ENCODE measurements at places on chromosomes 4 and X.

- peak; percentile 39 for DNase-seq
Observed at GRCh38 chr4:72006586-72006985, 25.2 kb upstream of the NPFFR2 start.

DNA sequence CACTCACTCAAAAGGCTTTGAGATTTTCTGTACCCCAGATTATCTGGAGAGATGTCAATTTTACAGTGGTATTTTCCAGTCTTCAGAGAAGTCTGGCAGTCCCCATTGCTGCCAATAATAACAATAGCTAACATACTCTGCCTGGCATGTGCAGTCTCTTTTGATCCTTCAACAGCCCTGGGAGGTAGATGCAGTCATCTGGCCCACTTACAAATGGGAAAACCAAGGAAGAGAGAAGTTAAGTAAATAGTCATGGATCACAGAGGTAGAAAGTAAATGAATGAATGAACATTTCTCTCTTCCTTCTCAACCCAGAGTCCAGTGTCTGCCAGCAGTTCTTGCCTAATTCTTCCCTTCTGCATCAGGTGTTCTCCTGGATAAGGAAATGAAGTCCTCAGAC is 113.0 kb upstream of the EDNRA start:
- DNase-seq, result no peak

- no peak for DNase-seq
Observed at GRCh38 chr4:18735740-18736268, 714.2 kb upstream of the LCORL start.

- no peak for DNase-seq
Observed at GRCh38 chr4:147794314-147794680, 62.4 kb downstream of the ARHGAP10 start.

- DNase-seq, result no peak
Observed at GRCh38 chrX:18179446-18179845, 41.2 kb downstream of the BEND2 start.

- DNase-seq, result no peak
Observed at GRCh38 chr4:177187371-177187770, 122.3 kb upstream of the NEIL3 start.

GRCh38 chrX:44873415-44874276 is 658 bp downstream of the KDM6A start:
- no peak for DNase-seq

DNA sequence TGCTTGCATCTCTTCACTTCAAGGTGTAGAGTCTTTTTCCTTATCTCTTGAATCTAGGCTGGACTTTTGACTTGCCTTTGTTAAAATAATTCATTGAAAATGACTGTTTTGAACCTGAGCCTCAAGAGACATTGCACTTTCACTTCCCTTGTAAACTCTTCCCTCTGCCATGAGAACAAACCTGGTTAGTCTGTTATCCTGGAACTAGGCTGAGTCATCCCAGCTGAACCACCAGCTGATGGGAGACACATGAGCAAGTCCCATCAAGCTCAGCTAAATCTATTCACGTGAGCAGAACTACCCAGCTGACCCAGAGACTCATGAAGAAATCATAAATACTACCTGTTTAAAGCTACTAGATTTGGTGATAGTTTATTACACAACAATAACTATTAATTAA is 202.3 kb upstream of the CENPE start:
- no peak for DNase-seq

- no peak for DNase-seq
Observed at GRCh38 chrX:13218758-13219157, 101.1 kb downstream of the ATXN3L start.

GRCh38 chr4:149029056-149029651 is 586.9 kb upstream of the NR3C2 start:
- DNase-seq, result no peak

DNA sequence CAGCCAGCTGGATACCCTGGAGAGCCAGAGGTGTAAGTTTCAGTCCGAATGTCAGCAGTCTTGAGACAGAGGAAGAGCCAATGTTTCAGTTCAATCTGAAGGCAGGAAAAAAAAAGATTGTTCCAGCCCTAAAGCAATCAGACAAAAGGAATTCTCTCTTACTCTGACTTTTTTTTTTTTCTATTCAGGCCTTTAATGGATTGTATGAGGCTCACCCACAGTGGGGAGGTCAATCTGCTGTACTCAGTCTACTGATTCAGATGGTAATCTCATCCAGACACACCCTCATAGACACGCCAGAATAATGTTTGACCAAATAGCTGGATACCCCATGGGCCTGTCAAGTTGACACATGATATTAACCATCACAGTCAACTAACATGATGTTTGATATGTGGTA is 51.9 kb downstream of the TEX13A start:
- DNase-seq, result no peak

GRCh38 chrX:153063315-153063714 is 7.0 kb downstream of the PNMA3 start:
- DNase-seq, result no peak

GRCh38 chr4:183397741-183398297 is 46.6 kb upstream of the CDKN2AIP start:
- DNase-seq, result no peak

- no peak for DNase-seq
Observed at GRCh38 chrX:72054779-72055489, 76.8 kb downstream of the RTL5 start.

DNA sequence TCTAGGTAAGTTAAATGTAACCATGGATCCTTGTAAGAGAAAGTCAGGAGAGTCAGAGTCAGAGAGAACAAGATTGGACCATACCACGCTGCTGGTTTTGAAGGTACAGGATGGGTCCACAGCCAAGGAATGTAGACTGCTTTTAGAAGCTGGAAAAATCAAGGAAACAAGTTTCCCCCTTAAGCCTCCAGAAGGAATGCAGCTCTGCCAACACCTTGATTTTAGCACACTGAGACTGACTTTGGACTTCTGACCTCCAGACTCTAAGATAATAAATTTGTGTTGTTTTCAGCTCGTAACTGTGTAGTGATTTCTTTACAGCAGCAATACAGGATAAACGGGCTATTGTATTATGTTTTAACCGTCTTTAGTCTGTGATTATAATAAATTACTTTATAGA is 108.0 kb upstream of the USP38 start:
- DNase-seq, result no peak

GRCh38 chr4:83217721-83218522 is 66.7 kb downstream of the COQ2 start:
- no peak for DNase-seq

DNA sequence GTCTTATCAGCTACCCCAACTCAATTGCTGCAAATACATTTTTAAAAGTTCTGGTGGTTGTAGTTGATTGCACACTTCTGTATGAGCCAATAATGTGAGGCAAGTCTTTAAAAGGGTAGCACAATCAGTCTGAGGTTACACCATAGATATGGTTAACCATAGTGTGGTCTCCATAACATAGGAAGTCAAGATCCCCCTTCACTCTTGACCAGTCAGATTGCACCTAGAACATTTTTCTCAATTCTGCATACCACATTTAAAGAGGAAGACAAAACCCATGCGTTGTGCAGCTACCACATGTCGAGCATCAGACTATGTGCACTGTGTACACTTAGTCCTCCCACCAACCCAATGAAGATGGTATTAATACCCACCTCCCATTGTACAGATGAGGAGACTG is 26.5 kb upstream of the CYBB start:
- no peak for DNase-seq

- DNase-seq, result no peak
Observed at GRCh38 chr4:170243662-170244288, 154.0 kb upstream of the AADAT start.

- DNase-seq, result no peak
Observed at GRCh38 chr4:44861756-44862155, 135.4 kb upstream of the GNPDA2 start.

- no peak for DNase-seq
Observed at GRCh38 chr4:26719954-26720552, 136.2 kb downstream of the TBC1D19 start.

GRCh38 chrX:7191681-7192110 is 43.7 kb upstream of the PUDP start:
- no peak for DNase-seq

GRCh38 chr4:7425124-7425523 is 9.6 kb downstream of the PSAPL1 start:
- no peak for DNase-seq

- no peak for DNase-seq
Observed at GRCh38 chrX:123588723-123589122, 144.1 kb downstream of the THOC2 start.

DNA sequence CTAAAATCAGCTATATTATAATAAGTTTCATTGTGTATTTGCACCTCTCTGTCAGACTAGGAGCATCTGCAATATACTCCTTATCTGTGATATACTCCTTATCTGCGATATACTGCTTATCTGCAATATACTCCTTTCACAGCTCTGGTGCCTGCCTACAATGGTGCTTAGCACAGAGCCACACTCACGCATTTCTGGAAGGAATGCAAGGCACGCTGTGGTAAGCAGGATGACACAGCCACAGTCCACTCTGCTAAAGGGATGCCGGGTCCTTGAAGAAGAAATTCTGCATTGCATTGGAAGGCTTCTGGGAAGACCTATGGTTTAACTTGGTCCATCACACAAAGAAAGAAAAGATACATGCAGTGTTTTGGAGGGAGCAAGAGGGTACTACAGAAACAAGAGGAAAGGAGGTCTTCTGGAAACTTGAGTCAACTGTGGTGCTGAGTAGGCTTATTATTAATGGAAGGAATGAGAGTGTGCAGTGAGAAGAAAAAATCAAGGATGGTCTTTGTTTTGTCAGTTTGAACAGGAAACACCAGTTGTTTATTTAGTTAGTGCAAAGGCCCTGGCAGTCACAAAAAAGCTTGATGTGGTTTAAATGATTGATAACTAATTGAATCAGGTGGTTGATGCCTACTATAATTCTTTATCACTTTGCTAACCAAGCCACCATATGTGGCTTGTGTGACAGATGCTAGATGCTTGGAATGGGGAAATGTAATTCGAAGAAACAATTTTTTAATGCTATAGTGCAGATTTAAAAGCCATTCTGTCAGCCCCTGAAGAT is 342.3 kb downstream of the GRXCR1 start:
- DNase-seq, result no peak

DNA sequence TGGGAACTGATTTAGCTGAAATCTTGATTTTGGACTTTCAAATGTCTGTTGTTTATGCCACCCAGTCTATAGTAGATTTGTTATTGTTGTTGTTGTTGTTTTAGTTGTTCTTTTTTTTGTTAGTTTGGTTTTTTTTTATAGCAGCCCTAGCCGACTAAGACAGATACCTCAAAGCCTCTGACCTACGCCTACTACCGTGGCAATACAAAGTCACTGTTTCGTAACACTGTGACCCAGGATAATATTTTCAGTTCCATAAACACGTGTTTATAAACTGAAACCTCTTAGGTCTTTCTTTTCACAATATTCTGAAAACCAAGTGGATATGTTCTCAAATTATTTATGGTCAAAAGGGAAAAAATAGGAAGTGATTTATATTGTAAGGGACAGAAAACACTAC is 32.8 kb downstream of the VCX2 start:
- no peak for DNase-seq

- no peak for DNase-seq
Observed at GRCh38 chr4:67909905-67910584, 26.2 kb upstream of the TMPRSS11D start.

- peak; percentile 39 for DNase-seq
Observed at GRCh38 chr4:155787113-155787710, 28.4 kb downstream of the GUCY1B1 start.

GRCh38 chr4:31052519-31052918 is 332.4 kb downstream of the PCDH7 start:
- no peak for DNase-seq

GRCh38 chrX:10938365-10938923 is 172.7 kb upstream of the HCCS start:
- no peak for DNase-seq

DNA sequence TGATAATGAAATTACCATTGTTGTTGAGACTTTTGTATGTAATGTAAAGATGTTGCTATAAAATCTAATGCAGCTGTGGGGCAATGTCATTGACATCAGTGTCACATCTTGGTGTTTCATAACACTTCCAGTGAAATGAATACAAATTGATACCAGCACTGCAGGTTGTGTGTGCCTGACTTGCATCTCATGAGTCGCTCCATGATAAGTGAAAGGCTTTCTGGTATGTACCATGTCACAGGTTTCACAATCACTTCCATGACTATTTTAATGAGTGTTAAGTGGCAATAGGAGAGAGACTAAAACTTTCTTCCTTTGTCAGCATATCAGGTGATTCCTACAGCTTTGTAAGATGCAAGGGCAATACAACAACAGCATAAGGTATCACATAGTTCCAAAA is 94.4 kb downstream of the ABCB7 start:
- DNase-seq, result no peak

DNA sequence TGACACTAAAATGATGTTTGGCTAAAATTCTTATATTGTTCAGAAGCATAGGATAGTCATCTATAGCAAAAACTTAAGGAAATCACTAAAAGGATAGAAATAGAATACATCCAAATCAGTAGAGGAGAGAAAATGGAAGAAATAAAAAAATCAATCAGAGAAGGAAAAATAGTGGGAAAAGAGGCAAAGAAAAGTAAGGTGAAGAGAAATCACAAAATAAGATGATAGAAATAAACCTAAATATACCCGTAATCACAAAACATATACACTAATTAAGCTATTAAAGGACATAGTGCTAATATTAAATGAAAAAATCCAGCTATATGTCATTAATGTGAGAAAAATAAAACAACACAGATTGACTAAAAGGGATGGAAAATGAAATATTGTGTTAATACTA is 6.3 kb downstream of the PGRMC2 start:
- no peak for DNase-seq

DNA sequence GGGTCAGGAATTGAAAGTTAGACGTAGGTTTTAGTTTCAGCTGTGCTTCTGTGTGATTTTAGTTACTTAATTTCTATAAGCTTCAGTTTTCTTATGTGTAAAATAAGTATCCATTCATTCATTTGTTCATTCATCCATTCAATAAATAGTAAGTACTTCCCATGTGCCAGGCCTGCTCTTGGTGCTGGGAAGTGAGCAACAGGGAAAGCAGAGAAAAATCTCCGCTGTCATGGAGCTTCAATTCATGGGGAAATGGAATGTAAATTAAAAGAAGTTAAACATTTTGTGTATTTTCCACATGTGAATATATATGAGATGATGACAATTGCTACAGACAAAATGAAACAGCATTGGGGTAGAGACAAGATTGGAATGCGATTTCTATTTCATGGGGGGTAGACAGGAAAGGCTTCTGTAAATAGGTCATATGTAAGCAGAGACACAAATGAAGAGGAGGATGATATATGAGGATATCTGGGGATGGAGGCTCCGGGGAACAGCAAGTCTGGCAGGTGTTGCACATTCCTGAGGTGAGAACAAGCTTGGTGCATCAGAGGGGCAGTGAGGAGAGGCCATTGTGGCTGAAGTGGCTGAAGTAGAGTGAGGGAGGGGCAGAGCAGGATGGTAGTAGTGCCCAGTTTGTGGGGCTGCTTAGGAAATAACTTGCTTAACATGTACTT is 66.2 kb downstream of the FHIP1A start:
- DNase-seq, result no peak

GRCh38 chr4:35238793-35239192 is 1005.5 kb downstream of the ARAP2 start:
- no peak for DNase-seq

- no peak for DNase-seq
Observed at GRCh38 chrX:115901241-115901640, 269.3 kb upstream of the AGTR2 start.

Measured in glomerular endothelial cell (primary cell).